ENCODE measurements at places on chromosomes 11 and 22. TPM values are rescaled to one million over a fixed set of nuclear protein-coding genes. Genes with fewer than 3 reads are reported as not detected.

The ARFIP2 gene
- 80.1 TPM for total RNA-seq

The PDE2A gene
- total RNA-seq: 20.6 TPM

The SMPD1 gene
- 30.4 TPM for total RNA-seq

The OR9G4 gene
- total RNA-seq: not detected

The CHRM1 gene
- total RNA-seq: 0.39 TPM

The MCAT gene
- total RNA-seq: 43.1 TPM

The SERHL2 gene
- total RNA-seq: 8.8 TPM

The HORMAD2 gene
- 24.2 TPM for total RNA-seq

The CSNK1E gene
- total RNA-seq: 133 TPM

The LMNTD2 gene
- total RNA-seq: 29.2 TPM

- H3K36me3 ChIP-seq: no peaks in the 10 kb centered on the region
- H3K27me3 ChIP-seq: no peaks in the 10 kb centered on the region
- H3K4me1 ChIP-seq: no peaks in the 10 kb centered on the region
Observed at GRCh38 chr11:22331771-22332170, 6.4 kb upstream of the SLC17A6 start.

- no peak overlapping the region for H3K4me3 ChIP-seq
- DNase-seq: no peak
- H3K36me3 ChIP-seq: no peaks in the 10 kb centered on the region
- no peaks in the 10 kb centered on the region for H3K27me3 ChIP-seq
- no peak overlapping the region for H3K27ac ChIP-seq
Observed at GRCh38 chr11:117914398-117914761, 14.8 kb downstream of the TMPRSS13 start.

- no peak overlapping the region for H3K4me3 ChIP-seq
- no peaks in the 10 kb centered on the region for H3K27me3 ChIP-seq
- H3K27ac ChIP-seq: no peak overlapping the region
Observed at GRCh38 chr11:119566319-119566718, 143.3 kb upstream of the THY1 start.

DNA sequence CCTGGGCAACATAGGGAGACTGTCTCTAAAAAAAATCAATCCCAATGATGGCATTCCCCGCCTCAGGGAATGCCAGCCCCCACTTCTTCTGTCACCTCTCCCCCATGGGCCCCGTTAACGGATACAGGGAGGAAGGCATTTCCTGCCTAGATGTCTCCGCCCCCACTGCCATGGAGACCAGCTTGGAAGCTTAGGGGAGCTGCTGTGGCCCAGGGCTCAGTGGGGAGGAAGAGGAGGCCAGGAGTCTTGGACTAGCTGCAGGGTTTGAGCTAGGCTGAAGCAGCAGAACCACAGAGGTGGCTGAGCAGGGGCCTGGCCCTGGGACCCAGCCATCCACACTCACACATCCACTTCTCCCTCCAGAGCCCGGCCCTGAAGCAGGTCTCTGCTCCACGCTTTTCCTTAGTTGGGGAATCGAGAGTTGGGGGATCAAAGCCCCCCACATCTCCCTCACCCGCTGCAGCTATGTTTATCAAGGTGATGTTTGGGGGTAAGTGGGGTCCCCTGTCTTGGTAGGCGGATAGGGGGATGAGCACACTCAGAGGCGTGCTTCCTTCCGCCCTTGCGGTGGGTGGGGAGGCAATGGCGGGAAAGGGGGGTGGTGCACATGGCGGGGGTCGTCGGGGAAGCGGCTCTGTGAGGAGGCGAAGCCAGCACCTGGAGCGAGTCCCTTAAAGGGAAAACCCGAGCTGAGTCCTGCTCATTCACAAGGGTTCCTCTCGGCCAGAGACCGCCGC lies at the start of gene C22orf15:
TSS of gene C22orf15 (plus strand) at position 149 of the 737 bp plus-strand sequence. CDS start at position 466, 317 bp downstream.
- H3K27ac ChIP-seq: no peak within 1 kb of the TSS
- peak within 1 kb of the TSS; percentile 17 for H3K4me3 ChIP-seq
- H3K4me1 ChIP-seq: peaks cover 7% of the 10 kb centered on the region

DNA sequence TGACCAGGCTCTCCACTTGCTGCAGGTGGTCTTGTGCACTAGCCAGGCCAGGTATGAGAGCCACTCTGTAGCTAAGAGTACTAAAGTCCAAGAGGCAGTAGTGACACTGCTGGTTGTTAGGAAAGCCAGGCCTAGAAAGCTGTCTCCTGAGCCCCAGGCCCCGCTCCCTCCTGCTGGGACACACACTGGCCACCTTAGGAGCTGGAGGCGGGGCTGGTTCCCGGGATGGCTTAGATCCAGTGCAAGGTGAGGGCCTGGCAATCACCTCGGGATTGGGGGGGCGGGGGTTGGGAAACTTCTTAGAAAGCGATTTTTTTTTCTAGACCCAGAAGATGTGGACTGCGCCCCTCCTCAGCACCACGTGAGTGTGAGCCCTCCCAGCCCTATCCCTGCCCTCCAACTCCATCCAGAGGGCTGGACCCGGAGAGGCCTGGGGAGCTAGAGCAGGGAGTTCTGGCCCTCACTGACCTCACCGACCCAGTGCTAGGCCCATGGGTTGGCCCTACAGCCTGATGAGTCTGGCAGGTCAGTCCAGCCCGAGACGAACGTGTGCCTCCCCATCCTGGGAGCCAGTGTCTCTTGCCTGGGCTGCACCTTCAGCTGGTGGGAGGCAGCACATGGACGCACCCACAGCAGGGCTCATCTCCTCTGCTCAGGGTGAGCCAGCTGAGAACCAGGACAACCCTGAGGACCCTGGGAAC lies 18.1 kb downstream of the SLC37A2 start:
- H3K36me3 ChIP-seq: no peaks in the 10 kb centered on the region
- H3K27ac ChIP-seq: no peak overlapping the region
- no peak overlapping the region for H3K4me3 ChIP-seq
- no peaks in the 10 kb centered on the region for H3K27me3 ChIP-seq
- peaks cover 6% of the 10 kb centered on the region for H3K4me1 ChIP-seq
- no peak for DNase-seq

GRCh38 chr22:39123751-39124581 lies 26.9 kb downstream of the APOBEC3H start:
- no peaks in the 10 kb centered on the region for H3K4me1 ChIP-seq
- no peak overlapping the region for H3K27ac ChIP-seq
- no peaks in the 10 kb centered on the region for H3K27me3 ChIP-seq
- no peak overlapping the region for H3K4me3 ChIP-seq
- no peaks in the 10 kb centered on the region for H3K36me3 ChIP-seq
- no peak for DNase-seq

GRCh38 chr22:39746600-39747262 lies 146.8 kb downstream of the ENTHD1 start:
- H3K27me3 ChIP-seq: no peaks in the 10 kb centered on the region
- no peak for DNase-seq
- no peaks in the 10 kb centered on the region for H3K4me1 ChIP-seq
- no peak overlapping the region for H3K27ac ChIP-seq

DNA sequence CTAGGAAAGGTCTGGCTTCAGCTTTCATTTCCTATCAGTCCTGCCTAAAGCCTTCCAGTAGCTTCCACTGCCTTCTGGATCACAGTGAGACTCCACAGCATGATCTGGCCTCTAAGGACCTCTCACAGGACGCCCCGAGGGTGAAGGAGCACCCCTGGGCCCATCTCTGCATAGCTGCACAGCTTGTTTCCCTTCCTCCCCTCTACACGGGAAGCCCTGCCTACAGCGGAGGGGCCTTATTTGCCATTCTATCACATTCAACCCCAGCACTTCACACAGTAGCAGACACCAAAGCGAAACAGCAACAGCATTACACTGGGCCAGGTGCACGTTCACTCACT lies 162.3 kb upstream of the GRK3 start:
- peaks cover 31% of the 10 kb centered on the region for H3K4me1 ChIP-seq
- H3K27me3 ChIP-seq: no peaks in the 10 kb centered on the region
- no peak for DNase-seq
- H3K36me3 ChIP-seq: no peaks in the 10 kb centered on the region

DNA sequence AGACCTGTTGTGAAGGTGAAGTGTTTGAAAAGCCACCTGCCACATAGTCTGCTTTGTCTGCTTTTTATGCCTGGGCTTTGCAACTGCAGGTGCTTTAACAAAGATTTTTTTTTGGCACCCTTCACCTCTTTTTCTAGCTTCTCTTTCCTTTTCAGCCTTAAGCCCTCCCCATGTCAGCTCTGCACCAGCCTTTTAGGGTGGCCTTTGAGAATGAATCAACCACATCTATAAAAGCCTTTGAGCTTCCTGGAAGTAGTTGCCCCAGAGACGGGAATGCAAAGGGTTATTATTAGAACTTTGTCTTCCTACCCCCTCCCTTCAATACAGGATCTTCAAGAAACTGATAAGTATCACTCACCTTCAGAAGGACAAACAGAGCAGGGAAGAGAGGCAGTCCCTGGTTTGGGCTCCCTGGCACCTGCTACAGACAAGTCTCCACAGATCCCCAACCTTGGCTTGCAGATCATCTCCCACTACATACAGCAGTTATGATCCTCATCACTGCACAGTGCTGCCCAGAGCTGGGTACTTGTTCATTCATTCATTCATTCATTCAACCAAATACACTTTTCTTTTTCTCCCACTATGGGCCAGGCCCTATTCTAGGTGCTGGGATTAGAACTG lies 8.0 kb downstream of the PVALB start:
- DNase-seq: no peak
- H3K27me3 ChIP-seq: no peaks in the 10 kb centered on the region
- H3K4me1 ChIP-seq: no peaks in the 10 kb centered on the region
- H3K36me3 ChIP-seq: no peaks in the 10 kb centered on the region
- H3K4me3 ChIP-seq: no peak overlapping the region
- no peak overlapping the region for H3K27ac ChIP-seq

- H3K27ac ChIP-seq: no peak overlapping the region
- H3K4me3 ChIP-seq: no peak overlapping the region
- no peak for DNase-seq
- H3K4me1 ChIP-seq: no peaks in the 10 kb centered on the region
Observed at GRCh38 chr11:113152500-113152899, 161.9 kb upstream of the TTC12 start.

- H3K4me1 ChIP-seq: peaks cover 42% of the 10 kb centered on the region
- no peaks in the 10 kb centered on the region for H3K36me3 ChIP-seq
- no peak overlapping the region for H3K4me3 ChIP-seq
- no peaks in the 10 kb centered on the region for H3K27me3 ChIP-seq
Observed at GRCh38 chr11:125345421-125346178, 150.5 kb downstream of the FEZ1 start.

DNA sequence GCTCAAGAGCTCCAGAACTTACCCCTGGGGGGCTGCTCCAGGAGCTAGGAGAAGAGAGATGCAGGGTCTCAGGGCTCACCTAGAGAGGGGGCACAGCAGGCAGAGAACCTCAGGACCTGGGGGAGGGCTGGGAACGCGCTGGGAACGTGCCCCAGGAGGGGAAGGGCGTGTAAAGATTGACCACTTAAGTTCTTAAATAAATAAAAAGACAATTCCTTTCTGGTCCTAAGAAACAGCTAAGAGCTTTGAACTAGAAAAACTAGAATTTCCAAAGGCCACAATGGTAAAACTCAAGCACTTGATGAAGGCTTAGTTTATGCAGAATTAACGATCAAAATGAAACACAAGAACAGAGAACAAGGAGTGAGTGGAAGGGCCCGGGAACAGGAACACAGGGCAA lies 89.1 kb downstream of the CELSR1 start:
- no peak overlapping the region for H3K4me3 ChIP-seq
- DNase-seq: no peak
- no peaks in the 10 kb centered on the region for H3K4me1 ChIP-seq
- H3K27me3 ChIP-seq: no peaks in the 10 kb centered on the region

DNA sequence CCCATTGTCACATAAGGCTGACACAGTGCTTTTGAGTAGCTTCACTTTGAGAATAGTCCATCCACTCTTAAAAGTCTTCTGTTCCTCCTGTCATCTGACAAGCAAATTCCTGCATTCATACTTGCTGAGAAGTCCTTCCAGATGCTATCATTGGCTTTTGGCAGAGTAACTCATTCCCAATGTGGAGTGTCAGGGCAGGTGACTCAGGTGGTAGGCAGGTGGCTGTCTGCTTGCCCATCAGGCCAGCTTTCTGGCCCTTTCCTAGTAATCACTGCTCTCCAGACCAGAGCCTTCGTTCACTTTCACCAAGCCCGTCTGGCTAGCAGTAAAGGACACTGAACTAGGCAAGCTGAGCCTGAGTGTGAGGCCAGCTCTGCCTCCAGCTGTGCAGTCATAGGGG lies 162.5 kb upstream of the CCDC90B start:
- no peak overlapping the region for H3K27ac ChIP-seq
- H3K4me1 ChIP-seq: no peaks in the 10 kb centered on the region
- H3K4me3 ChIP-seq: no peak overlapping the region
- DNase-seq: no peak
- H3K36me3 ChIP-seq: no peaks in the 10 kb centered on the region

DNA sequence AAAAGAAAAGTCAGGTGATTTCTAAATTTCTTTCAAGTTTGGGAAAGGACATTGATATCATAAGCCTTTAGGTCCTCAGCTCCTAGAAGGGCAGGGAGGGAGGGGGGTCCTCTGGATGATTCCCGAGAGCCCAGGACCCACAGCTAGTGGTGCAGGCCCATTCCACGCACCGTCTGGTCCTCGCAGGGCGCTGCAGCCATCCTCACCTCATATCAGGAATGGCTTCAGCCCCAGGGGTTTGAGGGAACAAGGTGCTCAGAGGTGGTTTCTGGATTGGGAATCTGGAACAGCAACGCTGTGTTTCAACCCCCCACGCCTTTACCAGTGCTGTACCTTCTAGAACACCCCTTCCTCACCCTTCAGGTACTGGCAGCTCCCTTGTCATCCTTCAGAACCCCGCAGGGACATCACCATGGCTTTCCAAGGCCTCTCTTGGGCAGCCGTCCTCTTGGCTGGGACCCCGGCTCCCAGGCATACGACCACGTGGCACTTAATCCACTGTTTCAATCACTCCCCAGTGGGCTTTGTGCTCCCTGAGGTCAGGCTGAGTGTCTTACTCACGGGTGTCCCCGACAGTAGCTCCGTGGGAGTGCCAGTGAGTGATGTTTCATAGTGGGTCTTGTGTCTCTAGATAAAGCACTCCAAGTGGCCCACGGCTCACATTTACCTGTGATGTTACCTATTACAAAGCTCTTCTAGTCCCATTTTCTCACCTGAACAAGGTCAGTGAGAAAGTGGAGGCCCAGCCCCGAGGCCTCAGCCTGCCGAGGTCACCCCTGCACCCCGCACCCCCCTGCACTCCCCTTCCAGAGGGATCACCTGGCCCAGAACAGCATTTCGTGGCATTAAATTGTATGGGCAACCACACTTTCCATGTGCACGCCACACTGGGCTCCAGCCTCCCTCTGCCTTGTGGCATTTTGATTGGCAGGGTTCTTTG lies 93.9 kb downstream of the MORC2 start:
- no peak for DNase-seq
- H3K4me1 ChIP-seq: no peaks in the 10 kb centered on the region
- no peak overlapping the region for H3K4me3 ChIP-seq
- H3K27ac ChIP-seq: no peak overlapping the region
- H3K36me3 ChIP-seq: no peaks in the 10 kb centered on the region

GRCh38 chr22:30877662-30878515 lies 90.7 kb downstream of the MORC2 start:
- H3K27ac ChIP-seq: no peak overlapping the region
- no peaks in the 10 kb centered on the region for H3K27me3 ChIP-seq
- no peak for DNase-seq
- no peak overlapping the region for H3K4me3 ChIP-seq
- no peaks in the 10 kb centered on the region for H3K36me3 ChIP-seq
- H3K4me1 ChIP-seq: peaks cover 11% of the 10 kb centered on the region

Measured in testis (tissue), 5 donors.